ENCODE measurements at places on chromosomes 6 and 20.

- no peak for DNase-seq
Observed at GRCh38 chr20:61588411-61589385, 336.6 kb downstream of the CDH4 start.

GRCh38 chr20:7695051-7695495 lies 245.2 kb downstream of the HAO1 start:
- no peak for DNase-seq

DNA sequence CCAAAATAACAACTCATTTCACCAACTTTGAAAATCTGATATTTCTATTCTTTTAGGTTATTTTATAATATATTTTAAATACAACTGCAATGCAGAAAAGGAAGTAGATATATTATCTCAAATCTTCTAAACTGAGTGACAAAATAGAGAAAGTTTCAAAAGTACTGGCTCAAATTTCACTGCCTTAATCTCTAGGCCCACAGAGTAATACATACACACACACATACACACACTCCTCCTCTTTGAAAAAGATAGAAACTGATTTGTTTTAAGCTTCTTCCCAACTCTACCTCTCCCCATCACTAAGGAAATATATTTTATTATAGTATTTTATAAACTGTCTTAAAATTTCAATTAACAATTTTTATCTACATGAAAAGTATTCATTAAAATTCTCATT lies 36.2 kb downstream of the ARHGAP18 start:
- DNase-seq, result no peak

DNA sequence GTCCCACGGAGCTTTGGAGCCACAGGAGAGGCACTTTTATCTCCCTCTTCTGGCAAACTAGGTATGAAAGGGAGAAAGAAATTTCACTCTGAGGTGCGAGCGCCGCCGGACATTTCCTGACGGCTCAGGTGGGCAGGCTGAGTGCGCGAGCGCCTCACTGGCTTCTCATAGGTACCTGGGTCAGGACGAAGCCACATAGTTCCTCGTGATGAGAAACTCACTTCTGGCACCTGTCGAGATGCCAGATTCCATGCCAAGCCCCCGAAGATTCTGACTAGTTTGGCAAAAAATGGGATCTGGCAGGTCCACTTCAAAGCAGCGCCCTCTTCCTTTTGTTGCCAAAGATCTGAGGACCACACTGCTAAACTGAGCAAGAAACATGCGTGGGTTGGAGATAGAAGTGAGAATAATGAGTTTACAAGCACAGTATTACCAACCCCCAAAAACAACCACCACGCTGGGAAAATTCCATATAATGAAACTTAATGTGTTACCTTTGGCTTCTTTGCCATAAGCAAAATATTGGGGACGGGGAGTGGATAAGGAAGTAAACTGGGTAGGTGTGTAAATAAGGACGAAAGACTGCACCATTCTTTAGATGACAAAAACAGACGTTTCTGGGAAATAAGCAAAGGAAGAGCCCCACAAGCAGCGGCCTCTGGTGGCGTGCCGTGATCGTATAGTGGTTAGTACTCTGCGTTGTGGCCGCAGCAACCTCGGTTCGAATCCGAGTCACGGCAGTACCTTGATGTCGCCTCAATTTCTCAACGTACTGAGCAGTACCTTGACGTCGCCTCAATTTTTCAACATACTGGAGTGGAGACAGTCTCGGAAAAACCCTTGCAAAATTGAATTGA lies 89.8 kb upstream of the PRSS16 start:
- peak; percentile 21 for DNase-seq

GRCh38 chr20:32680544-32681174 lies 6.9 kb upstream of the C20orf203 start:
- DNase-seq, result no peak

DNA sequence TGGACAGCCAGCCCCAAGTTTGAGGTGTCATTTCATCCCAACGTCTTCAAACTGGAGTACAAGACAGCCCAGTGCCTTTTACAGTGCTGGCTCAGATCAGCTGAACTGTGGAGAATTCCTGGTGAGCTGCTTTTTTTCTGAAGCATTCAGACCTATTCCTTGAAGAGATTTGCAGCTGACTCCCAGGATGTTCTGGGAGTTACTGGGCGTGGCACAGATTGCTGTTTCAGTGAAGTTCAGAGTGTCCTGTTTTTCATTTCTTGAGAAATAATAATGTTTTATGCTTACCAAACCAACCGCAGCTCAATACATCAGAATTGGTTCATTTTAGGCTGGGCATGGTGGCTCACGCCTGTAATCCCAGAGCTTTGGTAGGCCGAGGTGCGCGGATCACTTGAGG lies 33.4 kb upstream of the SRPK1 start:
- DNase-seq, result no peak

GRCh38 chr20:19770375-19770774 lies 12.3 kb downstream of the RIN2 start:
- DNase-seq, result no peak

DNA sequence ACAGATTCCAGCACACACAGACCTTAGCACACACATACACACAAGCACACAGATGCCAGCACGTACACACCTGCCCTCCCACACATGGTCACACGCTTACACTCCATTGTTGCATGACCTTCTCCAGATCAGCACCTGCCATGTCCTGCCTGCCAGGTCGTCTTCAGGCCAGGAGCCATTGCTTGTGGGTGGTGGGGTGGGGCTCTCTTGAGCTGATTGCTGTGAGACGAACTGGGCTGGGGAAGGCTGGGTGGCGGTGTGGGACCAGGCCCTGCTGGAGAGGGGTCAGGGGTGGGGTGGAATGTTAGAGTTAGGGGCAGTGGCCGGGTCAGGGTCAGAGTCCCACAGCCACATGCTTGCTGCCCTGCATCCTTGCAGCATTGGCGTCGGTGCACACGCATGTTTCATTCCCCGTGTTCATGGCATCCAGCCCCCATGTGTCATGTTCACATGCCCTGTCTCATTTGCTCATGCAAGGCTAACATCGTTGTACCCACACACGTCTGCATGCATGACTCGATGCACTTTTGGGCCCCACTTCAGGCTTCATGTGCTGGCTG lies 6.5 kb upstream of the NPBWR2 start:
- no peak for DNase-seq

- no peak for DNase-seq
Observed at GRCh38 chr6:128394167-128394566, 126.2 kb downstream of the PTPRK start.

- DNase-seq, result no peak
Observed at GRCh38 chr6:117329926-117330325, 64.6 kb downstream of the VGLL2 start.

GRCh38 chr6:70673054-70673453 lies 5.4 kb downstream of the SMAP1 start:
- no peak for DNase-seq

DNA sequence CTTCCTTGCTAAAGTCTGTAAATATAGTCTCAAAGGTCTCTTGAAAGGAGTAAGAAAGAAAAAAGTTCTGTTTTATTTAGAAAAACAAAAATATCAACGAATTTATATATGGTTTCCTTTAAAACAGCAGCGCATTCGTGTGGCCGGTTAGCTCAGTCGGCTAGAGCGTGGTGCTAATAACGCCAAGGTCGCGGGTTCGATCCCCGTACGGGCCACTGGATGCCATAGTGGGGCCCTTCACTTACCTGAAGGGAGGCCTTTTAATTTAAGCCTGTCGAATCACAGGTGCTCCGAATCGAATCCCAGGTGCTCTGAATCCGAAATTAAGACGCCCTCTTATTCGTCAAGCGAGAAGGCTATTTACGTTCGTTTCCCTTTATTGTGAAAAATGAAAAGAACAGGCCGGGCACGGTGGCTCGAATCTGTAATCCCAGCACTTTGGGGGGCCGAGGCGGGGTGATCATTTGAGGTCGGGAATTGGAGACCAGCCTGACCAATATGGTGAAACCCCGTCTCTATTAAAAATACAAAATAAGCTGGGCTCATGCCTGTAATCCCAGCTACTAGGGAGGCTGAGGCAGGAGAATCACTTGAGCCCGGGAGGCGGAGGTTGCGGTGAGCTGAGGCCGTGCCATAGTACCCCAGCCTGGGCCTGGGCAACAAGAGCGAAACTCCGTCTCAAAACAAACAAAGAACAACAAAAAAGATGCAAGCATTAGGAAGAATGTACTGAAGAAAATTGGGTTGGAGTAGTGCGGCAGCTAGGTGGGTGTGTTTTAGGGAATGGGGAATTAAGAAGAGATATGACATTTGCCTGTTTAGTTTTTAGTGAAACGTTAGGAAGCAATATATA lies 195.8 kb upstream of the ZNF184 start:
- DNase-seq, result no peak

- no peak for DNase-seq
Observed at GRCh38 chr6:123091896-123092271, 95.8 kb downstream of the CLVS2 start.

- DNase-seq, result no peak
Observed at GRCh38 chr6:90268178-90268577, 28.5 kb downstream of the BACH2 start.

DNA sequence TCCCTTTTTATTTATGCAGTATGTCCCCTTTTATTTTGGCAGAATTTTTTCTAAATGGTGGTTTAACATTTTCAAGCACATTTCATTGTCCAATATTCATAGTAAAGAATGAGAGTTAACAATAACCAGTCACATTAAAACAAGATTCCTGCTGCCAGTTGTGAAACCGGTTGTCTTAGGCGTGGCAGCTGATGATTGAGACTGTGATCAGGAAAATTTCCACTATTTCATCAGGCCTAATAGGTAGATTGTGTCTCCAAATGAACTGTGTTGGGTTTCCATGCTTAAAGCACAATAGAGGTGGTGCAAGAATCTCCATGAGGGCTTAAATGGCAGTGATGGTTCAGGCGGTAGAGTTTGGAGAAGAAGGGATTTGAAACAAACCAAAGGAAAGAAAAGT lies 15.3 kb downstream of the PRDM1 start:
- DNase-seq, result no peak

DNA sequence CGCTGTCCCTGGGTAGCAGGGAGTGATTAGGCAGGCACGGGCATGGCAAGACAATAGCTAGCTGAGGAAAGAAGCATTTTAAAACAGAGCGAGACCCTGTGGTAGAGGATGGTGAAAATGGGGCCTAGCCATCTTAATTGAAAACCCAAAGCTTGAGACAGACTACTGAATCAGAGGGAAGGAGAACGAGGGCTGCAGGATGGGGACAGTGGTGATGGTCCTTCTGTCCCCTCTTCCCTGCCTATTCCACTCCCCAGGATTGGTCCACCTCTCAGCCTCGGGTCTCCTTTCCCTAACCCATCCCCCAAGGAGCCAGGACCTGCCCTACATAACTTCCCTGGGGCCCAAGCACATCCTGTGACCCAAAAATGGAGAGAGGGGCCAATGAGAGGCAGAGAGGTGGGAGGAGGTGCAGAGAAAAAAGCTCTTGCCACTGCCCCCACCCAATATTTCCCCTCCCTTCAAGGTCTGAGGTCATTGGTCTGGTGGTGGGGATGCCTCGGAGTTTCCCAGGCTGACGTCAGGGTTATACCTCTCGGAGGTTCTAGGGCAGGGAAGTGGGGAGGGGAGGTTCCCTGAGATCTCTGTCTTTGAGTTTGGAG lies 884 bp upstream of the CUTA start:
- DNase-seq, result peak; percentile 25

GRCh38 chr6:44289726-44290260 lies 19.5 kb downstream of the TMEM151B start:
- DNase-seq, result no peak

- DNase-seq, result no peak
Observed at GRCh38 chr6:34602318-34603111, 46.4 kb upstream of the SPDEF start.

DNA sequence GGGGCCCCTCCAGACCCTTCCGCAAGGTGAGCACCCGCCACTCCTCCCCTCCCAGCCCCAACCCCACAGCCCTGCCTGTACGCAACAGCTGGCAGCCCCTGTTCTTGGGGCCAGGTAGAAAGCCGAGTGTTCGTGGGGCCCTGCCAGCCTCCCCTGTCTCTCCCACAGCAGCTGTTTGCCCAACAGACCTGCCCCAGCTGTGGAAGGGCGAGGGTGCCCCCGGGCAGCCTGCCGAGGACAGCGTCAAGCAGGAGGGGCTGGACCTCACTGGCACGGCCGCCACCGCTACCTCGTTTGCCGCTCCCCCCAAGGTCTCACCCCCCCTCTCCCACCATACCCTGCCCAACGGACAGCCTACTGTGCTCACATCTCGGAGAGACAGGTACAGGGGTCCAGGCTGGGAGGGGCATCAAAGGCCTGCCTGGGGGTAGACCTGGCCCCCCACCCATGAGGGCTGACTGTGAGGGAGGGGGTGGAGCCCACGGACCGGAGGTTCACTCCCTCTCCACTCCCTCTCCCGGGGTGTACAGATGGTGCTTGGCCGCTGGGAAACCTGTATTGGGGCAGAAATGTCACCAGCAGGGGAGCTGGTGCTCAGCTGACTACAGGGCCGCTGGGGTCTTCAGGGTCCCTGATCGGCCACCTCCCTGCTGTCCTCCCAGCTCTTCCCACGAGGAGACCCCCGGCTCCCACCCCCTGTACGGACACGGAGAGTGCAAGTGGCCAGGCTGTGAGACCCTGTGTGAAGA lies 41.1 kb downstream of the FOXP4 start:
- no peak for DNase-seq

- no peak for DNase-seq
Observed at GRCh38 chr20:61730631-61731362, 334.9 kb downstream of the TAF4 start.

DNA sequence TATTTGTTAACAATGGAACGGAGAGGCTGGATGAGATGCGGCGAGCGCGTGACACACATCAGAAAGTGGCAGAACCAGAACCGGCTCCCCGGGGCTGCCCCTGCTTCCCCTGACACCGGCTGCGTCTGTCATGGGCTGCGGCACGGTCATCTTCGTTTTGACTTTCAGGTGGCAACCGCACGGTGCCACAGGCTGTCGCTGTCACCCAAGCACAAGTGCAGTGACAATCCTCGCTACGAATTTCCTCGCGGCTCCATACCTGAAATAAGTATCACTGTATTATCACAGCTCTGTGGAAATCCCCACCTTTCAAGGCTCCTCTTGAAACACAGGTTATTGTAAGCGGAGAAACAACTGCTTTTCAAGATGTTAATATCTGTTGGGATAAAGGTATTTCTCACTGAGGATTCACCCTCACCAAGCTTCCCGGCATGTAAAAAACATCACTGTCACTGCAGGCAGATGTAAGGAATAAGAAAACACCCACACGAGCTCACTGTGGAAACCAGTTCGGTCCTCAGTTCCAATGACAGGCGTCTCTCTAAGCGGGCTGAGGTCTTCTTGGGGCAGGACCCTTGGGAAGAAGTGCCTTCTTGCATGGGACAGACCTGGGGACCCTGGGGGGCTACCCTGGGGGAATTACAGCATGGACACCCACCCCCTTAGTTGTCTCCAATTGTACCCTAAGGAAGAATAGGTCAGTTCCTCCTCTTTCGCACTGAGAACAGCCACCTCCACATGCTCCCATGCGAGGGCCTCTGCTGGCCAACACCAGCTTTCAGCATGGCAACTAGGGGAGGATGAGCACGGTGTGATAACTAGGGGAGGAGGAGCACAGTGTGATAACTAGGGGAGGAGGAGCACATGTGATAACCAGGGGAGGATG lies 86.3 kb downstream of the DACT2 start:
- no peak for DNase-seq

DNA sequence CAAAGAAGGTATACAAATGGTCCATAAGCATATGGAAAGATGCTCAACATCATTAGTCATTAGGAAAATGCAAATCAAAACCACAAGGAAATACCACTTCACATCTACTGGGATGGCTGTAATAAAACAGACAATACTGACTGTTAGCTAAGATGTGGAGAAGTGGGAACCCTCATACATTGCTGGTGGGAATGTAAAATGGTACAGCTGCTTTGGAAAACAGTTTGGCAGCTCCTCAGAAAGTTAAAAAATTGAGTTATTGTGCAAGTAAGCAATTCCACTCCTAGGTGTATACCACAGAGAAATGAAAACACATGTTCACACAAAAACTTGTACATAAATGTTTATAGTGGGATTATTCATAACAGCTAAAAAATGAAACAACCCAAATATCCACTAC lies 173.0 kb upstream of the JAG1 start:
- DNase-seq, result no peak

Data from T47D (cell line).